ENCODE measurements at places on chromosomes 7 and 10. TPM values are rescaled to one million over a fixed set of nuclear protein-coding genes. Genes with fewer than 3 reads are reported as not detected.

Gene GJD4
- 0.09 TPM for polyA plus RNA-seq

Gene GRM8
- polyA plus RNA-seq: 9.1 TPM

Gene PRKAR1B
- 42.7 TPM for polyA plus RNA-seq

Gene ECD
- polyA plus RNA-seq: 35.1 TPM

Gene HOXA13
- polyA plus RNA-seq: not detected

Gene GTF2I
- polyA plus RNA-seq: 470 TPM

Gene FKBP9
- 154 TPM for polyA plus RNA-seq

Gene GHRHR
- 0.11 TPM for polyA plus RNA-seq

Gene TMEM196
- 0.01 TPM for polyA plus RNA-seq

Gene EPDR1
- 19.8 TPM for polyA plus RNA-seq

Gene GATA3
- 118 TPM for polyA plus RNA-seq

Gene ERVW-1
- polyA plus RNA-seq: 3.0 TPM

Gene GIMAP4
- polyA plus RNA-seq: 24.8 TPM

Gene EPHB6
- 27.8 TPM for polyA plus RNA-seq

Gene NPVF
- not detected for polyA plus RNA-seq

Gene STK31
- polyA plus RNA-seq: 0.44 TPM

Gene TNS3
- polyA plus RNA-seq: 93.7 TPM

Gene TMEM225B
- polyA plus RNA-seq: 1.7 TPM

Gene OR9A2
- not detected for polyA plus RNA-seq

Gene CUZD1
- 1.7 TPM for polyA plus RNA-seq

Gene CPA2
- polyA plus RNA-seq: 0.33 TPM

Gene TAS2R5
- polyA plus RNA-seq: 10.0 TPM

Gene PIK3CG
- 2.6 TPM for polyA plus RNA-seq

Gene PTPN20
- polyA plus RNA-seq: 2.4 TPM

Gene HNRNPA2B1
- 1,492 TPM for polyA plus RNA-seq

Gene PAX2
- 236 TPM for polyA plus RNA-seq

Gene LRMDA
- 24.7 TPM for polyA plus RNA-seq

Gene SRRM3
- polyA plus RNA-seq: 3.0 TPM

Gene SFTPA1
- 0.04 TPM for polyA plus RNA-seq

Gene XRCC2
- polyA plus RNA-seq: 11.2 TPM

Gene SLC29A4
- 26.3 TPM for polyA plus RNA-seq

Gene DEPP1
- polyA plus RNA-seq: 7.7 TPM
